ENCODE measurements at places on chromosomes 2 and 18.

DNA sequence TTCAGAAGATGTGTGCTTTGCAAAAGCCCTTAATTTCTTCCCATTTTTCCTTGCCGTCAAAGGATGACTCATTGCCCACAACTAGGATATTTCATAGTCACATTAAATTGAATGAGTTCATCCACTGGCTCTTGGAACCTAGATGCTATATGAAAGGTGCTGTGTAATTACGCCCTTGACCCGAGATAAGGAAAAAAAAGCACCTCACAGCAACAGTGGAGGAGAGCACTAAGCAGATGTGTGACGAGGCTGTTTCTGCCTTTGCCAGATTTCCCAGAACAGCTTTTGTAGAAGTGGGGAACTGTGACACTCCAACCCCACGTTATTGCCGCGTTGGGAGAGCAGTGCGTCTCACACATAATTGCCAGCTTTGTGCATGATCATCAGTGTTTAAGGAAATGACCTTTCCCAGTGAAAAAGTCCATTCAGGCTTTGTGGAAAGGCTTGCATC, 33.3 kb upstream of the TMEM87B start:
- DNase-seq, result no peak

DNA sequence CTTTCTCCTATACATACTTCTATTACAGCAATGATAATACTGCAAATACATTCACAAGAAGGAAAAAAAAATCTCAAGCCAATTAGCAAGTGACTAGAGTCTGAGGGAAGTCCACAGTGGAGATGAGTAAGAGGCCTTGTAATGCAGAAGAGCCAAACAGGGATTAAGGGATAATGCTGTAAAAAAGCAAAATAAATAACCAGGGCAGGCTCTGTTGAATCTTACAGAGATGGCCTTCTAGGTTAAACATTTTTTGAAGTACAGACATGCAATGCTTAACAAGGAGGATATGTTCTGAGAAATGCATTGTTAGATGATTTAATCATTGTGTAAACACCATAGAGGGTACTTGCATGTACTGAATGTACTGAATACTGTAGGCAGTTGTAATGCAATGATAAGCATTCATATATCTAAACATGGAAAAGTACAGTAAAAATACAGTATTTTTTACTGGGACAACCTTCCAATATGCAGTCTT, 122.1 kb upstream of the RMDN2 start:
- DNase-seq, result no peak

DNA sequence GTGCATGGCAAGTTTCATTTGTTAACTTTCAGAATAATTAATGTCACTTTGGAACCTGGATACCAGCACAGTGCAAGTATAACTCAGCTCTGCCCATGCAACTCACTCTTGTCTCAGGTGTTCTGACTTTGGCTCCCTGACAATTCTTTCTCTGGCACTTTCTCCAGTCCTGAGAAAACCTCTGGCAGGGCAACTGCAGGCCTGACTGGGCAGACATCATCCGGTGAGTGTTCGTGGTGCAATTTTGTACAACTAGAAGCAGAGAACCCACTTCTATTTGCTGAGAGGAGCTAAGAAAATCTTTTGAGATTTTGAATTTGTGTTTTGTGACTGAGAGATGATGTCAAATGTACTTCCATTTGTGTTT, 143.0 kb downstream of the AQP4 start:
- DNase-seq, result no peak

DNA sequence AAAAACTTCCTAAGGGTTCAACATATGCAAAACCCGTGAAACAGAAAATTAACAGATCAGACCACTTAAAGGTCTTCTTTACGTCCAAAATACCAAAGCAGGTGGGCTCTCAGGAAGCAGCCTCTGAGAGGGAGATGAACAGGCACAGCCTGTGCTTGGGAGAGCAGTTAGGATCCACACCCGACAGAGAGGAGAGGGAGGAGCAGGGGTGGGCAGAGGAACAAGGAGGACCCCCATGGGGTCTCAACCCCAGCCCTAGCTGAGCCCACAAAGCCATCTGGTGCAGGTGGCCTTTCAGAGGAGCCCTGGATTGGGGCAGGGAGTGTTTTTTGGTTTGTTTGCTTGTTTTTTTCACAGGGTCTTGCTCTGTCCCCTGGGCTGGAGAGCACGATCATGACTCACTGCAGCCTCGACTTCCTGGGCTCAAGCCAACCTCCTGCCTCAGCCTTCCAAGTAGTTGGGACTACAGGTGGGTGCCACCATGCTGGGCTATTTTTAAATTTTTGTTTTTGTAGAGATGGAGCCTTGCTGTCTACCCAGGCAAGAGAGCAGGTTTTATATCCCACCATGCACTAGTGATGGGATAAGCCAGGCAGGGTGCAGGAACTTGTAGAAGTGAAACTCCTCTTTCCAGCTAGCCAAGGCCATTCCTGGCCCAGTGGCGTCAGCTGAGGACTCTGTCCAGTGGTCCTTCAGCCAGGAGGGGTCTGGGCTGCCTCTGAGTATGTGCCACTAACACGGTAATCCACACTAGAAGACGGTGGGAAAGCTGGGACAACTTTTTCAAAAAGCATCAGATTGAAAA, 154.1 kb upstream of the HDAC4 start:
- DNase-seq, result no peak

- no peak for DNase-seq
These were observed 4.7 kb upstream of the CDK5R2 start for GRCh38 chr2:218954541-218955300.
